Renal pelvis (tissue), 12 donors: ENCODE measurements at places on chromosomes 4 and X. TPM values are rescaled to one million over a fixed set of nuclear protein-coding genes. Genes with fewer than 3 reads are reported as not detected.
A peak's percentile ranks its signal among the peaks of the same experiment; 100 is the strongest.

GRCh38 chr4:2044542-2045517 lies 14.3 kb upstream of the NAT8L start:
- DNase-seq, result no peak

DNA sequence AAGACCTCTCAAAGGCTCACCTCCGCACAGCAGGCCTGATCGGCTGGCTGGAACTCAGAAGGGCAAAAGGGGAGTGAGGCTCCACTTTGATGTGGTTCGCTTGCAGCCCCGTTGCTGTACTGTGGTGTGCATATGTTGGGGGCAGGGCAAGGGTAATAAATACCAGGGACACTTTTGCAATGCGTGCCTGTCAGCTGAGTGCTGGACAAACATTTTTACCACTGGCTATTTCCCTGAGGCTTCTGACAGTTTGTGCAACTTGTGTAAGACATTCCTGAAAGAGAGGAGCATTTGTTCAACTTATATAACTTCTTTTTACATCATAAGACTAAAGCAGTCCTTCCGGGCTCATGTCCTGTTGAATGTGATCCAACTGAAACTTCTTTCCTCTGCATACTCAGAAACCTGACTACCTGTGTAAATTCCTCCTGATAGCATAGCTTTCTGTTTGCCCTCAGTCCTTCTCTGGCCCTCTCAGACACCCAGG lies 82.3 kb downstream of the SPRY1 start:
- peak; percentile 57 for DNase-seq

- no peak for DNase-seq
Observed at GRCh38 chr4:175514174-175514573, 297.9 kb downstream of the GPM6A start.

GRCh38 chrX:55777596-55777995 lies 60.0 kb downstream of the RRAGB start:
- no peak for DNase-seq

- DNase-seq, result no peak
Observed at GRCh38 chr4:153004081-153004850, 68.1 kb downstream of the FHDC1 start.

DNA sequence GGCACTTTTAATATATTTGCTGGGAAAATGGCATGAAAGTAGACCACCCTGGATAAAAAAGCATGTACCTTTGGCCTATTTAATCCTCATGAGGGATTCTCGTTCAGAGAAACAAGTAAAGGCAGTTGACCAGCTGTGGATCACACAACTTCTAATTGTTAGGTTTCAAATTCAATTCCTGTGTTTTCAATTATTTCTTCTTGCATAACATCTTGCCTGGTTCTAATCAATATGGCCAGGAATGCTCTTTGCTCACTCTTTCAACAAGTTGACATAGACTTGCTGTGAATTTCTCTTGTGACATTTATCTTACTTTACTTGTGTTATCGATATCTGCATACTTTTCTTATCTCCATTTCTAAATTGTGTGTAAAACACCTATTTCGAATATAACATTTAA lies 211.8 kb downstream of the SLC7A11 start:
- DNase-seq, result no peak

DNA sequence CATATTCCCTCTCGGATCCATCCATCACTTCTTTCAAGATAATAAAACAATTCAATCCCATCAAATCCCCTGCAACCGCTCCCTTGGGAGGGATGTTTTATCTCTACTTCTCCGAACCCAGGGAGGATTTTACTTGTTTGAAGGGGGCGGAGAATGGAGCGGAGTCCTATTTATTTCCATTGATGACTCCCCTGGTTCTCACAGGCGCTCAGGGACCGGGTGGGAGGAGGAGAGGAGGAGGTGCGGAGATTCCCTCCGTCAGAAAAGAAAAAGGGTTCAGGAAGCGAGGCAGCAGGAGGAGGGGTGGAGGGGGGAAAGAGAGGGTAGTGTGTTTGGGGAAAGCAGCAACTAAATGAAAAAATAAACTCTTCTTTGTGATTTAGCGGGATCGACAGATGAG lies 2.1 kb downstream of the NDNF start:
- no peak for DNase-seq

DNA sequence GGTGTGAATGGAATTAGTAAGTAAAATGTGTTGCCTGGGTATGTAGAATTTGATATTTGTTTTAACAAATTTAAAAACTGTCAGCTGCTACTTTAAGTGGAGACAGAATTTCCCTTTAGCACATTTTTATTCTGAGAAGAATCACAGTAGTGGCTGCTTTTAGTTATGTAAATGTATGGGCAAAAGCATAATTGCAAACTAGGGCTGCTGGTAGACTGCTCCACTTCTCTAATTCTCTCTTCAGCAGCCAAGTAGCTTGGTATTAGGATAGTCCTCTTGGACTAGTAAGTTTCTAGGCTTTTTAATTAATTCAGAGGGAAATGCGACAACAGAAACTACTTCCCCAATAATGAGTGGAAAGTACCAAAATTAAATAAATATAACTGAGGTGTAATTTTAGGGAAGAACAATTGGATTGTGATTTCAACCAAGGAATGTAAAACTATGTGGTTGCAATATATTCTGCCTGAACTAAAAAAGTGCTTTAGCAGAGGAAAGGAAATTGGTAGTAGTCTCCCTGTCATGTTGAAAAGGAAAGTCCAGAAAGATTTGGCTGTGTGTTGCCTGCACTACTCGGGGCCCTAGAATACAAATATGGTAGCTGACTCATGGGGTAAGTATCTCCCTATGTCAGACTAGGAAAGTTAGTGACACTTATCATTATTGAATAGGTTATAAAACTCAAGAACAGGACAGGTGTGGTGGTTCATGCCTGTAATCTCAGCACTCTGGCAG lies 9.2 kb upstream of the EIF4E start:
- DNase-seq, result no peak

DNA sequence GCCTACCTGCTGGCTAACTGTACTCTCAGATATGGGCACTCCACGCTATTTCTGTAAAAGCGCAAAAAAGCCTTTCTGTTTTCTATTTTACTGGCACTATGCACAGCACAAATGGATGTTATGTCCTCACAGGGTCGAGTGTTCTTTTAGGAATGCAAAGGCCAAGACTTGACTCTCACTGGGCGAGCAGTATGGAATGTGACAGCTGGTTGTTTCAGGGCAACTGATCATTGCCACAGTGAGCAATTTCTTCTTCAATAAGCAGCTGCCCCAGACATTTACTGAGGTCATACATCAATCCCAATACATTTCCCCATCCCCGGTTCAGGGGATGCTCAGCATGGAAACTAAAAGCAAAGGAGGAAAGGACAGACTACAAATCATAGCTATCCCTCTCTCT lies 58.2 kb downstream of the PDE5A start:
- DNase-seq, result no peak

GRCh38 chr4:173522160-173522950 lies 7.7 kb downstream of the HAND2 start:
- peak; percentile 62 for DNase-seq

- no peak for DNase-seq
Observed at GRCh38 chrX:16593801-16594200, 56.2 kb upstream of the S100G start.

DNA sequence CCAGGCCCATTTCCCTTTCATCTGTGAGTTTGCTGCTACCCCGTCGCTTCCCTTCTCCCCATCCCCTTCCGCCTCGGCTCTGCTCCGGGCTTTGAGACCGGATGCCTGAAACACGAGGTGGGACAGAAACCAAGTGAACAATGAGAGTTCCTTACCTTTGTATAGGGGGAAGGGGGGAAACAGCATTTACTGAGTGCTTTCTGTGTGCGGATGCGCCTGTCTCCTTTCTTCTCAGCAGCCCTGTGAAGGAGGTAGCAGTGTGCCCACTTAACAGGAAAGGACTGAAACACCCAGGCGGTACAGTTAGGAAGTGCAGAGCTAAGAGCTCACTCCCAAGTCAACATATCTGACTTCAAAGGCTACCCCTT lies 43.2 kb upstream of the TMSB15B start:
- no peak for DNase-seq

DNA sequence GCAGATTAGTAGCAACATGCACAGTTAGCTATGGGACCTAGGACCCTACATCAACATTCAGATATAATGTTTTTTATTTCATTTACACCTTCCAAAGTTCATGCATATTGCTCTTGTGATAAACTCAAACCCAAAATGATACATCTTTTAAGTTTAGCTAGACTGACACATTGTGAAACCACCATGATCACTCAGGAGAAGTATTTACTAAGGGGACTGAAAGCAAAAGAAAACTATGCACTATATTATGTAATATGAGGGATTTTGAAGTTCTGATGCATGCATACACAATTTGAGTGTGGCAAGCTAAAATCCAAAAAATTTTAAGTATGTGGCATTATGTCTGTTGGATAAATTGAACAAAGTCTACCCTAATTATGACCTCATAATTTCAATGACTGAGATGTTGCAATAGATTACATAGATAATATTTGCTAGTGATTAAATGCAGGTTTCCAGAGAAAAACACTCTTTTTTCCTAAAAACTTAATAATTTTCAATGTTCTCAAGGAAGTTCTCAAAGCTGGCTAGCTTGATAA lies 914.8 kb upstream of the GRIA3 start:
- no peak for DNase-seq

DNA sequence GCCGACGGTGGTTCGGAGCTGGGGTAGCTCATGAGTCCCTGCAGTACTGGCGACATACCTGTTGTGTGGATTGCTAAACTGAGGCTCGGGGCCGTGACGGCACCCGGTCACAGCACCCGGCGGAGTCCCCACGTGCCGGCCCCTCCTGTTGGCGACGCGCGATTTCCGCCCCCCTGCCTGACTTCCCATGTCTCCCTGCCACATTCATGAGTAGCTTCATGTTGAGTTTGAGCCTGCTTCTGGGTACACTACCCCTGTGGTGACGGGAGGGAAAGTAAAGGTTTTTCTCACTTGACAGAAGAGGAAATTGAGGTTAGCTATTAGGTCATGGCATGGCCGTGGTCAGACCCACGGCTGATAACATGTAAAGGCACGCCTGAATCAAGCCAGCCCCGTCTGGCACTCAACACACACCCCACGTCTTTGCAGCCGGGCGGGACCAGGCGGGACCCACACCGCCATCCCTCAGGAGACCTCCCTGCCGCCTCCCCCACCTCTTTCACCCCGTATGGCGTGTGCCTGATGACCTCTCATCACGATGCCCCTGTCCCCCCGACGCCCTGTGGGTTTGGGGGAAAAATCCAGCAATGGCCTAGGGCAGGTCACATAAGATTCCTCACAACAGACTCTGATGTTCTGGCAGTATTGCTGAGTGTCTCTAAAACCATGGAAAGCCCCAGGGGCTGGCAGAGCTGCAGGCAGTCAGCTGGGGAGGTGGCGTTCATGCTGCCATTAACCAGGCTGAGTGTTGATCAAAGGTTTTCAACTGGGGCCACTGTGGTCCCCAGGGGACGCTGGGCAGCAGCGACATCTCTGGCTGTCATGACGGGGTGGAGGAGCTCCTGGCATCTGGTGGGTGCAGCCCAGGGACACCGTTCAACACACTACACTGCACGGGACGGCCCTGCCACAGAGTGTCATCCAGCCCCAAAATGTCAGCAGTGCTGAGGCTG lies 29.2 kb downstream of the P2RY8 start:
- no peak for DNase-seq

GRCh38 chr4:147586637-147587036 lies 30.6 kb upstream of the TMEM184C start:
- DNase-seq, result no peak

- DNase-seq, result no peak
Observed at GRCh38 chr4:138003248-138003647, 238.9 kb downstream of the SLC7A11 start.

DNA sequence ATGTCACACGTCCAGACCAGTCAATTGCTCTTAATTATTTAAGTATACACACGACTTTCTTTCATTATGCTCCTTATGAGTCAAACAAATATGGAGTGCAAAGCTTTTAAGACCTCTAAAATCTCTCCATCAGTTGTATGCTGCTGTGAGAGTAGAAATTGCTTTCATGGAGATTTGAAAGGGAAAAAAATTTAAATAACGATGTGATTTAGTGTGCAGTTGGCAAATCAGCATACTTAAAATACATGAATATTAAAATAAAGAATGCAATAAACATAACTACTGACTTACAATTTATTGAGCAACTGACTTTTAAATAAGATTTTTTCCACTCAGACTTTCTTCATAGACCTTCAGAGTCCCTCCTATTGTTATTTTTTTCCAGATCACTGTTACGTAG lies 9.0 kb downstream of the TENM3 start:
- no peak for DNase-seq

DNA sequence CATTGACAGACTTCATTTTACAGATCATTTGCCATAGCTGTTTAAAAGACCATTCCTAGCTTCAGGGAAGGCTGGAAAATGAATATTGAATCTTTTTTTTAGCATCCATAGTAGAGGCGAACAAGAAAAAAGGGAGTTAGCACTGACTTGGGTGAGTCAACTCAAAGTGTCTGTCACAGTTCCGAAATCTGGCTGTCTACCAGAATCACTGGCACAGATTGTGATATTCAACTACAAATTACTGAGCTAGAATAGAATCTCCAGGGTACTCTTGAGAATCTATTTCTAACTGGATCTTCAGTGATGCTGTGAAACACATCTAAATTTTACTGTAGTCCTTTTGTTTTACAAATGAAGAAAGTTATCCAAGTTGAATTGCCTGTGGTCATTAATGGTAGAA lies 31.5 kb downstream of the SEC24B start:
- DNase-seq, result no peak

GRCh38 chrX:110087485-110088356 lies 84.8 kb downstream of the TMEM164 start:
- no peak for DNase-seq

DNA sequence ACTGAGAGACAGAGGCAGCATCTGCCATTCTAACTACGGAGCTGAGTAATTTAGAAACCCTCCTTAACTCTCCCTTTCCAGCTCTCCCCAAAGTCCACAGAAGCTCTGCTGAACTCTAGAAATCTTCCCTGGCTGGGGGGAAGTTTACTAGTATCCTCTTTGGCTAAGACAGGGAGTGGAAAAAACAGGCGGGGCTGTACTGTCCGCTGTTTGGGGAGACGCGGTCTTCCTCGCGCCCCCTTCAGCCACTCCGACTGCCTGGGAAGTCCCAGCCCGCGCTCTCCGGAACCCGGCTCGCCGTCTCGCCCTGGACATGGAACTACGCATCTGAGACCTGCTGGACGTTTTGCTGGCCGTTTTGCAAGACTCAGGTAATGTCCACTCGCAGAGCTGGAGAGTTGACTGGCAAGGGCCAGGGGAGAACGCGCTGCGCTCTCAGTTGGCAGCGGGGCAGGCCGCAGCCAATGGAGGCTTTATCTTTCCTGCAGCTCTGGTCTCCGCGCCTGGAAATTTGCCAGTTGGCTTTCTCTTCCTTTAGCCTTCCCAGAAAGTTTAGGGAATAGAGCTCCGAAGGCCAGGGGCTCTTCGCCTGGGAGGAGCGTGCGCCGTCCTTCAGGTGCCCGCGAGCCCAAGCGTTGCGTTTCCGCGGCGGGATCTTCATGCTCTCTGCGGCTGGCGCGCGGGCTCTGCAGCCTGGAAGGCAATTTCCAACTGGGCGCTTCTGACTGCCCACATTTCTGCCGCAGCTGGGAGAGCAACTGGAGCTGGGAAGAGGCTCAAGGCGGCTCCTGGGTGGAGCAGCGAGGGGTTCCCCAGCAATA lies 892 bp downstream of the IL1RAPL2 start:
- DNase-seq, result peak; percentile 8

Gene CFI
- 78.8 TPM for polyA plus RNA-seq

Gene GAGE2A
- not detected for polyA plus RNA-seq

Gene ELF4
- 12.2 TPM for polyA plus RNA-seq

Gene PRRG1
- 23.2 TPM for polyA plus RNA-seq

Gene P2RY4
- polyA plus RNA-seq, result 0.56 TPM

Gene GSX2
- not detected for polyA plus RNA-seq

Gene SYNPO2
- polyA plus RNA-seq, result 12.9 TPM

Gene CT83
- not detected for polyA plus RNA-seq

Gene MMRN1
- polyA plus RNA-seq, result 3.0 TPM

Gene CENPVL2
- polyA plus RNA-seq, result 0.22 TPM
